CD4-positive, alpha-beta T cell treated with Interleukin-4 for 4 hours (primary cell): ENCODE measurements at places on chromosomes 11 and 22.

DNA sequence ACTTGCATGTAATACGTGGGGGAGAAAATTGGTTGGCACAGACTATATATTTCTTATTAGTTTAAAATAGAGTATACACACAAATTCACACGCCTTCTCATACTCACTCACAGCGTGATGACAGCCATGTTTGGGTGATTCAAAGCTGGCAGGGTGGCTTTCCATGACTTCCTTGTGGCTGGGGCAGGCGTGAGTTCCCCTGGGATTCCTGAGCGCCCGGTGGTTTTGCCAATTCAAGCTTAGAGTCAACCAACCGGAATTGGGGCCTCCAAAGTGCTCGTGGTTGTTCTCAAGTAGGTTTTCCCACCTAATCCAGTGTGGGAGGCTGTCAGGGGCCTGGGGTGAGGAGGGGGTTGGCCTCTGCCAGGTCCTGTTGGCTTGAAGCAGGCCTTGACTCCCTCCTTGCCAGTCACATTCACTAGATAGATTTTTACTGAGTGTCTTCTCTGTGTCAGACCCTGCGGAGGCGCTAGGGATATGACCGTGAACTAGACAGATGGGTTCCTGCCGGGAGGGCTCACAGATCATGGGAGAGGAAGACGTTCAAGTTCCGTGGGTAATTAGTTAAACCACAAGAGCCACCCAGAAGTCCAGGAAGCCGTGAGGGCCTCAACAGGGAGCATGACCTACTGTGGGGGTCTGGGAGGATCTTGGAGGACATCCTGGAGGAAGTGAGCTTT is 11.5 kb downstream of the PKNOX2 start:
- no peak for DNase-seq

DNA sequence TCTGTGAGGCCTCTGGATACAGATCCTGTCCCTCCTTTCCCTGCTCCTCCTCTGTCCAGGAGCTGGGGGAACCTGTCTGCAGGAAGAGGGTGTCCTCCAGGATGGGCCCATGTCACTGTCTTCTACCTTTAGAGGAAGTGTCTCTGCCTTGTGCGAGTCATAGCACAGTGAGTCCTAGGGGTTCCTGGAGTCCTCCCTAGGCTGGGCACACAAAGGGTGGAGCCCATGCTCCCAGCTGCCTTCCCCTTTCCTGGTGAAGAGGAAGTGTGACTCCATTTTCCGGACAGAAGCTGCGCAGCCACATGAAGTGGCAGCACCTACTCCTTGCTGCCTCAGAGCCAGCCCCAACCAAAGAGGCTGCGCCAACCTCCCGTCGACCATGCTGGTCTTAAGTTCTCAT is 112.2 kb downstream of the CTTN start:
- no peak for DNase-seq

DNA sequence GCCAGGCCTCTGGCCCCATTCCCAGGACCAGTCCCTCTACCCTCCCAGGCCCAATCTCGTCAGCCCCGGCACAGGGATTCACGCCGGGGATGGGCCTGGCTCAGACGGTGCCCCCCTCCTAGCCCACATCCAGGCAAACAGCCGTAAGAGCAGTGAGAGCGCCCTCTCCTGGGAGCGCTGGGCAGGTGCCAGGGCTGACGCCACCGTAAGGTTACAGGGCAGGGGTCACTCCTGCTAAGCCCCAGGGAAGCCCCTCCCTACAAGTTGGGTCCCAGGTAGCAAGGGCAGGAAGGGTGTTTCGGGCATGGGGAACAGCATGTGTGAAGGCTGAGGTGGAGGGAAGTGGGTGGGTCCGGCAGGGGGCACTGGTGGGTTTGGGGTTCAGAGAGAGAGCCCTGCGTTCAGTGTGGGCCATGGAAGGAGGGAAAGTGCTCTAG is 19.2 kb upstream of the PPARA start:
- no peak for DNase-seq

- DNase-seq = no peak
Observed at GRCh38 chr22:50443197-50443596, 31.6 kb downstream of the SBF1 start.

- DNase-seq = no peak
Observed at GRCh38 chr11:118148856-118149255, 3.8 kb downstream of the SCN4B start.

DNA sequence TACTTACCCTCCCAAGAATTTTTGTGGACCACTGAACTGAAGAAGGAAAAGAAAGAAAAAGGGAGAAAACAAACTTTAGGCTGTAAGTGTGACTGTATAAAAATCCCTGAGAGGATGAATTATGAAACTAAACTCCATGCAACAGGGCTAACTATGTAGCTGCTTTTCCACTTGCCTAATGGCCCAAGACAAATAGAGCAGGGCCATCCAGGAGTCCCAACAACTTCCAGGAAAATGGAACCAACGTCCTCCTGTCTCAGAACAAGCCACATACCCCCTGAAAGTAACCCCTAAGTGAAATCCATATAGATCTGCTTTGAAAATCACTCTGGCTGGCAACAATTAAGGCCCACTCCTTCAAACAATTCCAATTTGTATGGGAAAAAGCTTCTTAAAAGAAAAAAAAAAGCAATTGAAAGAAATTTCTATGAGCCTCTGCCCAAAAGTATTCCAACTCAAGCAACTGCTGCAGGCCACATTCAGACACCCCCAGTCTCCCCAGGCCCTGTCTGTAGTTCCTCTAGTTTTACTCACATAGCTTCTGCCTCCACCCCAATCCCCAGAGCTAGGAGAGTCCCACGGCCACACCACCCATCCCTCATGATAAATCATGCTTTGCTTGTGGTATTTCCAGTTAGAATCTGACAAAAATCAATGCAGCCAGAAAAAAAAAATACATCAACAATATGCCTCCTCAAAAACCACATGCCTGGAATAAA is 12.7 kb downstream of the RBFOX2 start:
- no peak for DNase-seq

DNA sequence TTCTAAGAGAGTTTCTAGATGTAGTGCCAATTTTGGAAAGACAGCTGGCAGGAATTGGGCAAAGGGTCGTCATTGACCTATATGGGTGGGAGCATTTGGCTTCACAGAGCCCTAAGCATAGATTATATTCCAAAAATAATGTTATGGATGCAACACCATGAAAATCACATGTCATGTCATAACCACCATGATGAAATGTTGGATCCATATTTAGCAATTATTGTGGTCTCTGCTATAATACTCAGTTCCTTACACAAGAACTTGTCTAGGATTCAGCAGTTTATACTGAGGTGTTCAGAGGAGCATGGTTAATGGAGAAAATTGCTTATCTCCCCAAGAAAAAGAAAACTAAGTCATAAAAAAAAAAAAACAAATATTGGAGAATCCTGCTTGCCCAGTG is 31.6 kb downstream of the NTM start:
- DNase-seq = no peak

DNA sequence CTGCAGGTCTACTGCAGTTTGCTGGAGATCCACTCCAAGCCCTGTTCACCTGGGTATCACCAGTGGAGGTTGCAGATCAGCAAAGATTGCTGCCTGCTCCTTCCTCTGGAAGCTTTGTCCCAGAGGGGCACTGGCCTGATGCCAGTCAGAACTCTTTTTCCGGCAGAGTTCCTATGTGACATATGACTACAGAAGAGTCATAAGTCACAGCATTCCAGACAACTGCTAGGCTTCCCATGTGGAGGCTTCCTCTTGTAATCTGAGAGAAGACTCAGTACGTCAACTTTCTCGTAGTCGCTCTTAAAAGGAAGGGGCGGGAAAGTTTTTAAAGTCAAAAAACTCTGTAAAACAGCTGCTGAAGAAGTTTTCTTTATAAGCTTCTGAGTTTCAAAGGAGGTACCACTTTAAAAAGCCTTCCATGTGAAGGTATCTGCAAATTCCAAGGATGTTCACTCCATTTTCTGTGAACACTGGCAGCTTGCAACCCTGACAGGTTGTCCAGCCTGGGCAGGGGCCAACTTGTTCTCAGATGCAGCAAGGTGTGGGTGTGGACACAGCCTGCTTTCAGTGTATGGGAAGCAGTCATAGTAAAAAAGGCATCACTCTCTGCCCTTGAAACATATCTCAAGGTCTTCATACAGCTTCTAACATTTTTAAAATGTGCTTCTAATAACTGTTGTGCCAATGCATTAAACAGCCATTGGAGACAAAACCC is 97.8 kb downstream of the ME3 start:
- no peak for DNase-seq

GRCh38 chr11:5618807-5619206 is 6.0 kb upstream of the TRIM34 start:
- DNase-seq = no peak

DNA sequence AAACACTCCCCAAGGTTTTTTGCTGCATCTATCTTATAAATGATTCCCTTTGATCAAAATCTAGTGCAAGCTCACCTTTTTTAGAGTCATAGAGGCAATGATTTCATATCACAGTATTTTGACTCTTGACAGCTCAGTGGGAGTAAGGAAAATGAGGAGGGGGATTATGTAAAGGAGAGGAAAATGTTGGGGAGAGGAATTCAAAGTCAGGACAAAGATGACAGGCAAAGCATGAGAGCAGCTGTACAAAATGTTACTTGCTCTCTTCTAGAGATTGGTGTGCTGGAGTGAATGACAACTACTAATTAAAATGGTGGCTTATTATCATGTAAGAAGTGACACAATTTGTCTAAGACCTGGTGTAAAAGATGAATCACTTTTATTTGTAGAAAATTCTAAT is 644.6 kb upstream of the CHORDC1 start:
- DNase-seq = no peak

DNA sequence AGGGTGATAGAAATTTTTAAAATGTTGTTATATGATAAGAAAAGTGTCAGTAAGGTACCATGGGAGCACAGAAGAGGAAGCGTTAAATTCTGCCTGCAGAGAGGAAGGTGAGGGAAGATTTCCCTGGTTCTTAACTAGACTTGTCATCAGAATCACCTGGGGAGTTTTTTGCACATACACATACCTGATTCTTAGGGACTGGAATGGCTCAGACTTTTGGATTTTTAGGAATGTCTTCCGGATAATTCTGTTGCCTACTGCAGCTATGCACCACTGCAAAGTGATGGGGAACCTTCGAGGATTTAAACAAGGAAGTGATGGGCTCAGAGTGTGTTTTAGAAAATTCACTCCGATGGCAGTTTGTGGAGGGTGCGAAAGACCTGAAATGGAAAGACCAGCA is 21.9 kb downstream of the STX3 start:
- DNase-seq = no peak

DNA sequence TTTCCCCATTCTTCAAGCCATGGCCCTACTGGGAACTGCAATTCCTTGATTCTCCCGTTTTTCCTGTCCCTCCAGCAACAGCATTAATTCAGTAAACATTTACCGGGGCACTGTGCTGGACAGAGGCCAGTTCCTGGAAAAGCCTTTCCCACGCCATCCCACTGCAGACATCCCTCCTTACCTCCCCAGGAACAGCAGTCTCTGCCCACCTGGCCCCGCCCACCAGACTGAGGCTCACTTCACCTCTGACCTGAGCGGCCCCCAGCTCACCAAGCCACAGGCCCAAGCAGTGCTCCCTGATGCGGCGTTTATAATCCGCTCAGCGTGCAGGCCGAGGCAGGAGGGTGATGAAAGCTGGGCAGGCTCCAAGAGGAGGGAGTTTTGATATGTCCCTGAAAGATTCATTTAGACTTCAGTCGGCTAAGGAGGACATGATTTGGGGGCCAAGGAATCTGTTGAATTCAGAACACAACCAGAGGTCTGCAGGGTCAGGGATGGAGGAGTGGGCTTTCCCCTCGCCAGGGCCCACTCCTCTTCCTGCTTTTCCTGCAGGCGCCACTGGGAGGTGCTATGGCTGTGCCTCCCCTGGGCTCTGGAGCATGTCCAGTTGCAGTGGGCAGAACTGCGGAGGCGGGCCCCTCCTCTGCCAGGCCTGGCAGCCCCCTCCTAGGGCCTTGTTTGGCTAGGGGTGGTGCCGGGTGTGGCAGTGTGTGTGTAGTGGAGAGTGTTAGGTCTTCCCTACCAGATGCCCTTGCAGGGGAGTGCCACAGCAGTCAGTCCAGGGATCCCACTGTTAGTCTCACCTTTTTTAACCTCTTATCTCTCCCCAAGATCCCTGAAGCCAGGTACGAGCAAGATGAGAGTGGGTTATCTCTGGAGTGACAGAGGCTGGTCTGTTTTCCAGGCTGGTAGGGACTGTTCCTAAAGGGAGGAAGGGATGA is 1.4 kb upstream of the TAGLN start:
- DNase-seq = no peak

GRCh38 chr11:12154871-12155668 is 44.7 kb downstream of the MICAL2 start:
- no peak for DNase-seq

DNA sequence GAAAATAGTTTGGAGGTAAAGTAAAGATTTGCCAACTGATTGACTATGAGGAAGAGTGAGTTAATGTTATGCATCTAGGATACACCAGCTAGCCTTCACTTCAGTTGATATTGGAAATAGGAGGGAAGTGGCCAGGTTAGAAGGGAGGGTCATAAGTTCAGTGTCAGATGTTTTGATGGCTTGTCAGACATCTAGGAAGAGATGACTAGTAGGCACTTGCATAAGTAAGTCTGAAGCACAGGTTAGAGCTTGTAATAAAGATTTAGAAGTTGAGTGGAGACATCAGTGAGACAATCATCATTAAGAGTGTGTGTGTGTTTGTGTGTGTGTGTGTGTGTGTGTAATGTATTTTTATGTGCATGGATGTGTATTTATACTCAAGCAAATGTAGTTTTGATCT is 146.1 kb downstream of the OR4C45 start:
- DNase-seq = no peak

DNA sequence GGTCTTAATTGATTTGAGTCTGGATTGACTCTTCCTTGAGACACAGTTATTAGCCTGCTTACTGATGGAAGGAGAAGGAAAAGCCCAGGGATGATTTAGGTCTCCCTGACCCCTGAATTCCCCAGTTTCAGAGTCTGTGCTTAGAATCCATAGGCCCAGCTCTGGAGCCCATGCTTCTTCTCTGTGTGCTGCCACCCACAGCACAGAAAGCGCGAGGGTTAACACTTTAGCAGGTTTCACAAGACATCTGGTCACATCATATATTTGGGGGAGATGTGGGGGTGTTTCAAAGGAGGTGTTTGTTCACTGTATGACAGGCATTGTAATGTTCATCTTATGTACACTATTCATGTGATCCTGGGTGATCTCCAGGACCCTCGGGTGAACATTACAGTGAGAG is 107.0 kb downstream of the PPP6R3 start:
- no peak for DNase-seq

DNA sequence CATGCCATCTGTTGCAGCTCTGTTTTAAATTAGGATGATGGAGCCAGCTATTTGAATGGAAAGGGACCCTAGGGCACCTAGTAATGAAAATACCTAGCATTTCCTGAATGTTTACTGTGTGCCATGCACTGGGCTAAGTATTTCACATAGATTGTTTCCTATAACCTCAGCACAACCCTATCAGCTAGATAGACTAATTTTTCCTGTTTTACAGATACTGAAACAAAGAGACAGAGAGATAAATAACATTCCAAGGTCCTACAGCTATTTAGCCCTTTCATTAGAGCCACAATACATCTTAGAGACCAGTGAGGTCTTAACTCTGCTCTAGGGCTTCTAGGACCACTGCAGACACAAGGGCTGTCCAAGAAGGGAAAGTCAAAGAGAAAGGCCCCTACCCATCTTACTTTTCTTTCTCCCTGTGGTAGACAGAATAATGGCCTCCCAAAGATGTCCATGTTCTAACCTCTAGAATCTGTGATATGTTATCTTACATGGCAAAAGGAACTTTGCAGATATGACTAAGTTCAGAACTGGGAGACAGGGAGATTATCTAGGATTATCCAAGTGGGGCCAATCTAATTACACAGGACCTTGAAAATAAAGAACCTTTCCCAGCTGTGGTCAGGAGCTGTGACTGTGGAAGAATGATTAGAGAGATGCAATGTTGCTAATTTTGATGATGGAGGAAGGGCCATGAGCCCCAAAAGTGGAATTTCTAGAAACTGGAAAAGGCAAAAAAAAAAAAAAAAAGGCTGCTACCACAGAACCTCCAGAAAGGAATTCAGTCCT is 157.0 kb downstream of the CCDC34 start:
- DNase-seq = no peak
